ENCODE measurements at places on chromosomes 12 and 14.

GRCh38 chr12:100741084-100741711 lies 53.4 kb upstream of the ANO4 start:
- no peak for DNase-seq

DNA sequence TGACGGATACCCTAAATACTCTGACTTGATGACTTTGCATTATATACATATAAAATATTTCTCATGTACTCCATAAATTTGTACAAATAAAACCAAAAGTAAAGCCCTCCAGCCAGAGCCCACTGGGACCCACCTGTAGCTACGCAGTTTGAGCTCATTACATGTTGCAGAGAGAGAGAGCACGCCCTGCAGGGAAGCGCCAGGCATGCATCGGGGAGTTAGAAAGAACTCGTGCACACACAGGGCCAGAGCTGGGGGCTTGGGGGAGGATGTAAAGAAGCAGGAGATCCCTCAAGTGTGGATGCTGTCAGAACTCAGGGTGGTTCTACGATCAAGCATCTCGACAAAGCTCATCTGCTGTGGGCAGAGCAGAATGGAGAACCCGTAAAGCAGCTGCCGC lies 178.5 kb upstream of the RTL1 start:
- DNase-seq = no peak

- no peak for DNase-seq
Measured at GRCh38 chr14:67735336-67736147, 33.9 kb downstream of the RDH12 start.

GRCh38 chr12:74900232-74900631 lies 309.4 kb downstream of the KCNC2 start:
- DNase-seq = no peak

- no peak for DNase-seq
Measured at GRCh38 chr12:3447318-3447717, 43.7 kb upstream of the PRMT8 start.

- no peak for DNase-seq
Measured at GRCh38 chr12:24075650-24076049, 126.2 kb upstream of the SOX5 start.

DNA sequence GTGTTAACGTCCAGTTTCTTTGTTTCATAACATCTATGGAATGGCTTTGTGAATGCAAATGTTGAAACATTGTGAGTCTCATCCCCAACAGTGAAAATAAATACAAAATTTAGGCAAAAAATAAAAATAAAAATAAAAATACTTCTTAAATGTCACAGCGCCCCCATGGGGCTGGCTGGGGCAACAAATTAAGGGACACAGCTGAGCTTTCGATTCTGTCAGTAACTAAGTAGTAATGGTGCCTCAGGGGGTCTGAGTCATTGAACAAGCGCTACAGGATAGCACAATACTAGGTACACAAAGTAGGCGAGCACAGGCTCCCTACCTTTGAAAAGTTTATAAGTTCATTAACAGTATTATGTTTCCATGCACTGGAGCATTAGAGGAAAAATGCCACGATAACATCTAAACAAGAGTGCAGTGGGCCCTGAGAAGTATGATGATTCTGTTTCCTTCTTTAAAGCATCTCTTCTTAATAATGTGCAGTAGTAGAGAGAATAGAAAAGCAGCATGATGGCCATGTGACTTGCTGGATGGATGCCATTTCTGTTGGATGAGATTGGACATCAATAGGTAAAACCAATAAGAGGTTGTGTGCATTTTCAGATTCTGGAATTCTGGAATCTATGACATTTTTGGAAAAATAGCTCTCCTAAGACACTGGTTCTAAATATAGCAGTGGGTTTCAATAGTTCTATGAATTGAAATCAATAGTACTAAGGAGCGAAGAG lies 667.2 kb downstream of the DIO2 start:
- DNase-seq = no peak
